Occipital lobe (tissue), 3 donors: ENCODE measurements at places on chromosomes 4 and X.
A peak's percentile ranks its signal among the peaks of the same experiment; 100 is the strongest.

GRCh38 chr4:119692001-119692400, 63.4 kb upstream of the PDE5A start:
- no peak for DNase-seq

GRCh38 chrX:63526863-63527262, 175.7 kb upstream of the SPIN4 start:
- no peak for DNase-seq

- no peak for DNase-seq
Observed at GRCh38 chr4:146916479-146917076, 29.1 kb downstream of the TTC29 start.

GRCh38 chr4:88690355-88690754, 7.3 kb downstream of the NAP1L5 start:
- DNase-seq = no peak

DNA sequence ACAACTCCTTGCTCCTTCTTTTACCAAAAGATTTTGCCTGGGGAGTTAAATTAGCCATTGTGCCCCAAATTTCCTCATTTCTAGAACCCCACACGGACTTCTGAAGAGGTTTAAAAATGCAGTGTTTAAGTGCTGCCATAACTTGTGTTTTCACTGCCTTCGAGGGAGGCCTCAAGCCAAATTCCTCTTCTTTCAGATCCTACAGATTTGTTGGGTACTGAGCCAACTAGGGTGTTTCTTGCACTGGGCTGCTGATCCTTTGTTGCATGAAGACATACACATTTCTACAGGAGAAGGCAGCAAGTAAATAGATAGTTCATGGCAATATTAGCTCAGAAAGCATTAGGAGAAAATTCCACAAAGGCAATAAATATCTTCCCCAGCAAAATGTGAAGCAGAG, 43.8 kb downstream of the GLRA2 start:
- no peak for DNase-seq

GRCh38 chr4:128461291-128462102, 173.9 kb upstream of the PGRMC2 start:
- DNase-seq = peak; percentile 9

- no peak for DNase-seq
Observed at GRCh38 chr4:136241221-136241986, 1290.9 kb downstream of the PCDH18 start.

DNA sequence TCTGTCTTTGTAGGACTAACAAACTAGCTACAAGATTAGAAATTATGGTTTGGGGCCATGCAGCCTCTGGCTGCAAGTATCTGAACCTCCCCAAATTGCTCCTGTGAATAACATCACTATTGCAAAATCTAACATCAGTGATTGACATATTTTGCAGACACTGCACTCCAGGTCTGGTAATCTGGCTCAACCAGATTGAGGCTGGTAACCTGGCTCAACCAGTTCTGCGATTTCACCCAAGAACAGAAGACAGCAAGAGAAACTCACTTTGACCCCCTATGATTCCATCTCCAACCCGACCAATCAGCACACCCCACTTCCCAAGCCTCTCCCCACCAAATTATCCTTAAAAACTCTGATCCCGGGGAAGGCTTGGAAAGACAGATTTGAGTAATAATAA, 20.9 kb downstream of the SPIN3 start:
- DNase-seq = no peak
